ENCODE measurements at places on chromosomes 3 and 15.

- no peak for DNase-seq
Measured at GRCh38 chr15:58724466-58724865, 25.0 kb downstream of the ADAM10 start.

DNA sequence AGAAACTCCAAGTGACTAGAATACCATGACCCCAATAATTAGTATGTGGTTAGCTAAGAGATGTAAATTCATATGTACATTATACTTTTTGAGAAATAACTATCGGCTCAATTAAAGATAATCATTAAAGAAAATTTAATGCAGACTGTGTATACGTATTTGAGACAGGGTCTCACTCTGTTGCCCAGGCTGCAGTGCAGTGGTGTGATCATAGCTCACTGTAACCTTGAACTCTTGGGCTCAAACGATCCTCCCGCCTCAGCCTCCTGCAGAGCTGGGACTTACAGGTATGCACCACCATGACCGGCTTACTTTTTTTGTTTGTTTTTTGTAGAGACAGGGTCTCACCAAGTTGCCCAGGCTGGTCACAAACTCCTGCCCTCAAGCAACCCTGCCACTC is 8.7 kb upstream of the CSTA start:
- DNase-seq: no peak

DNA sequence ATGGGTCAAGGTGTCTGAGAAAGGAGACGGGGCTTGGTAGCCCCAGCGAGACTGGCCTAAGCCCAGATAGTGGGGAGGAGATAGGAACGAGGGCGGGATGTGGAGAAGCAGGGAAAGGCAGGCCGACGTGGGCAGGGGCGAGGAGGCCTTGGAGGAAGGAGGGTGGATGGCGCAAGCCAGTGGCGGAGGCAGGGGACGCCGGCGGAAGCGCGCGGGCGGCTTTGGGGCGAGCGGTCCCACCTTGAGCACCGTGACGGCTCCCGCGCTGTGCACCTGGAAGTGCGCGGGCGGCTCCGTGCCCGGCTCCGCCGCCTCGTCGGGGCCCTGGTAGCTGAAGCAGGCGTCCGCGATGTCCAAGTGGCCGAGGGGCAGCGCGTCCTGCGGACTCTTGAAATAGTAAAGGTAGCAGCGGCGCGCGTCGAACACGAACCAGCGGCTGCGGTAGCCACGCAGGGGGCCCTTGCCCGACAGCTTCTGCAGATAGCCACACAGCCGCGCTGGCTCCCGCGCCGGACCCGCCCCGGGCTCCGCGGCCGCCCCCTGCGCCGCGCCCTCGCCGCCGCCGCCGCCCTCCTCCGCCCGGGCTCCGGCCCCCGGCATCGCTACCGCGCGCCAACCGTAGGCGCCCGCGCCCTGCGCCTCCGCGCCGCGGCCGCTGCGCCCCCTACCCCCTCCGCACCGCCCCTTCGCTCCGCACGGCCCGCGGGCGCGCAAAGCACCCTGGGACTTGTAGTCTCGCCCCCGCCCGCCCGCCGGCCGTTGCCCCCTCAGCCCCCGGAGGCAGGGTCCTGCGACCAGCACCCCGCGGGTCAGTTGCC is at the start of gene TBC1D2B:
TBC1D2B (minus strand) TSS at position 659 of the 818 bp plus-strand sequence; CDS start at position 600, 59 bp downstream.
- DNase-seq: peak; percentile 61

- DNase-seq: no peak
Measured at GRCh38 chr3:22685597-22685996, 517.5 kb upstream of the UBE2E2 start.

DNA sequence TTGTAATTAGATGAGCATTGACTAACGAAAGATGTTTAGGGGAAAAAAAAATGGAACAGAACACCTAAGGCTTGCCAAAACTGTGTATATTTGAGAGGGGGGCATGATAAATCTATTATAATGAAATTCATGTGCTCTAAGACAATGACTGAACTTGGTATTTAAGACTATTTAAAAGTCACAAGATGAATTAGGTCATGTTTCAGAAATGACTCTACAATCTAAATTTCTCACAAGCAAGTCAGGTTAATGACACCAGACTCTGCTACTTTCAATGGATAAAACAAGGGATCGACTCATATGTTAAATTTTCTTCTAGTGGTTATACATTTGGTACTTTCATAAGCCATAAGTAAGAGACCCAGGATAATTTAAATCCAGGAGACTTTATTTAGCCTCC is 78.4 kb downstream of the DUT start:
- no peak for DNase-seq

- DNase-seq: no peak
Measured at GRCh38 chr15:89205991-89206585, 15.3 kb downstream of the RLBP1 start.

DNA sequence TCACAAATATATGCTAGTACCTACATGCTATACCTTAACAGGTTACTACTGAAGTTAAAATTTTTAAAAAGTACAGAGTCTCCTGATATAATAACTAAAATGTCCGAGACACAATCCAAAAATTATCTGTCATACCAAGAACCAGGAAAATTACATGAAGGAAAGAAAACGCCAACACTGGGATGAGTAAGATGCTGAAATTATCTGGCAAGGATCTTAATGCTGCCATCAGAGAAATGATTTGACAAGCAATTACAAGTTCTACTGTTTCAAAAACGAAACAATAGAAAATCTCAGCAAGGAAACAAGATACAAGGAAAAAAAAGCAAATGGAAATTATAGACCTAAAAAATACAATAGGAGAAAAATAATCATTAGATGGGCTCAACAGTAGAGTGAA is 92.5 kb downstream of the UBE3A start:
- no peak for DNase-seq

DNA sequence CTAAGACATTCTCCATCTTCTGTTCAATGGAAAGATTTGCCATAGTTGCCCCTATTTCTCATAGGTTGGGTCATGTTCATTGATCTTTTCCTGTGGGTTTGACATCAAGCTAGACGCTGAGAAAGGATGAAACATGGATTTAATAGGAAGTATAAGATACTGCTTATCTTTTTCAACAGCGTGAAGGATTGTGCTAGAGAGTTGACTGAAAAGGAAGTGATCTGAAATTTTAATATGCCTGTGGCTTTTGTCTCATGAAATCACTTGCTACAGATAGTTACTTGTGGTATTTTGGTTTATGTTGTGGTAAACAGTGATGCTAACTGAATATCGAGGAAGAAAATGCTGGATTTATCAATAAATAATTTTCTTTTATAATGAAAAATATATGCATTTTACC is 442.9 kb downstream of the EDEM1 start:
- DNase-seq: no peak

DNA sequence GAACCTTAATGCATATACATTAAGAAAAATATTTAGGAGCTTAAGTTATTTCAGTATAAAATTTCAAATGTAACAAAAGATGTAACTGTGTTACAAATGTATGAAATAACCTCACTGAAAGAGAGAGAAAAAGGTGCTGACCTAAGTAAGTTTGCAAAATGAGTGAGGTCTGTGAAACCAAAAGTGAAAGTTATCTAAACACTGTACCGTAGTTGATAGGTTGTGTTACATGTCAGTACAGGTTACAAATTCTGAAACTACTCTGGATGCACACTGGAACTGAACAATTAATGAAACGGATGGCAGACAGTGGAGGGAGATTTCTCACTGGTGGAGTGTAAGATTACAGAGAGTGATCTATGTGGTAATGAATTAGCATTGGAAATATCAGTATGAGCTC is 420.7 kb downstream of the ZNF385D start:
- DNase-seq: no peak

- no peak for DNase-seq
Measured at GRCh38 chr15:60589253-60589652, 110.3 kb upstream of the ICE2 start.

Measured in stimulated activated CD8-positive, alpha-beta memory T cell treated with anti-CD3 and anti-CD28 coated beads, Interleukin-2, amount 100 ng/mL, for 48 hours (primary cell).